Cortex of kidney (tissue), 1 donor: ENCODE measurements at places on chromosomes 7 and 10.

DNA sequence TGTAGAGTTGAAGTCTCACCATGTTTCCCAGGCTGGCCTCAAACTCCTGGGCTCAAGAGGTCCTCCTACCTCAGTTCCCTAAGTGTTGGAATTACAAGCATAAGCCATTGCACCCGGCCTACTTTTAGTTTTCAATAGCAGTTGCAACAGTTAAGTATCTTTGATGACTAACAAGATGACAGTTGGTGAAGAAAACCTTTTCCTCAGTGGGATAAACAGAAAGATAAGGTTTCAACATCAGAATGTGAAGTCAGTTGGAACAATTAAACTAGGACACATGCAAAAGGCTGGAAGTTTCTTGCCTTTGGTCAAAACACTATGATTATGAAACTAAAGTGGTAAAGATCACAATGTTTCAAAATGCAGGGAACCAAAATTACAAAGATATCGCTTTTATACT lies 169.2 kb downstream of the ZNF438 start:
- DNase-seq = no peak

- no peak for DNase-seq
These were observed 2.5 kb downstream of the VSTM4 start for GRCh38 chr10:49112851-49113250.

DNA sequence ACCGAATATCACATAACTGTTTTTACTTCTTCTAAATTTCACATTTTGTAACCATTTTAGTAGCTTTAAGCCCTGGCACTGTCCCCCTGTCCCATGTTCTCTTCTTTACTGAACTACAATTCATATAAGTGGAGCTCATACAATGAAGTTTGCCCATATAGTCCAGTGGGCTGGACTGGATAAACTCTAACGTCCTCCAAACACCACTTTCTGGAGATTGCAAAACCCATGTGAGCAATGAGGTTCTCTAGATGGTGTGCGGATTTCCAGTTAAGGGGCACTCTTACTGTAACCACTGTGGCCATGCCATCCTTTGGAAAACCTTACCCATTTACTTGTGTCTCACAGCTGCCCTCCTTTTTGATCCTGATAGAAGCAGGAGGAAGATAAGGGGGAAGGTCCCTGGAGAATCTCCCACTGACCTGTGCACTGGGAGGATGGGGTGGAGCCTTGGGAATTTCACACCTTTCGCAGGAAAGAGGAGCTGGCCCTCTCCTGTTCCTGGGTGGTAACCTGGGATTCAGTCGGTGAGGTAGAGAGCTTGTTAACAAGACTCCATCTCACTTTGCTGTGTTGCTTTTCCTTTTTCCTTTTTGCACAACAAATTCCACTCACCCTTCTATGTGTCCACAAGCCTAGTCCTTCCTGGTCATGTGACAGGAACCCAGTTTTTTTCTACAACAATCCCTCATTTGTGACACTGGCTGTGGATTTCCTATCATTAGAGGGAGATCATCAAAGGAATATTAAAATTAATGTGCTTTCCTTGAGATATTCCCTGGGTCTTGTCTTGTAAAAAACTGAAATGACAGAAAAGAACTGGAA lies 120.7 kb downstream of the ARID5B start:
- no peak for DNase-seq

DNA sequence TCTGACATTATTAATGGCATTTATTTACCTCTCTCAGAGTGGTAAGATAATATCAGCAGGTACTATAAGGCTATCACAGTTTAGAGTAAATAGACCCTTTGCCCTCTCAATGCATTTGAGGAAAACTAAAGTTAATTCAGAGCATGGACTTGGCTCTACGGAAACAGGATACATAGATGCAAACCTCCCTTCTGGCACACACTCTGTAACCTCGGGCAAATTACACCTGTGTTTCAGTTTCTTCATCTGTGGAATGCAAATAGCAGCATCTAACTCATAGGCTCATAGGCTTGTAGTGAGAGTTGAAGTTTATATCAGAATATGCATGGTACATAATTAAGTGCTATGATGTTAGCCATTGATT lies 5.6 kb downstream of the RAPGEF5 start:
- DNase-seq = no peak

DNA sequence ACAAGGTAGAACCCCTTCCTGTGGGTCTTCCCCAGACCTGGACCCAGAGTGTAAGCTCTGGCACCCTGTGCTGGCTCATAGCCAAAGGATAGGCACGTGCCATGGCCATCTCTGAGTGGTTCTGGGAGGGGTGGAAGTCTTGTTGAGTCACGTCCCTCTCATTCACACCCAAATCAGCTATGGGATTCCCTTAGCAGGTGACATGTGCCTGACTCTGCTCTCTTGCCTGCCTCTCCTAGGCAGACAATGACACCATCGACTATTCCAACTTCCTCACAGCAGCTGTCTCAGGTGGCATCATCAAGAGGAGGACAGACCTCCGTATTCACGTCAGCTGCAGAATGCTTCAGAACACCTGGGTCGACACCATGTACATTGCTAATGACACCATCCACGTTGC lies 59.8 kb downstream of the C10orf120 start:
- DNase-seq = no peak

GRCh38 chr10:209357-209756 lies 74.1 kb downstream of the ZMYND11 start:
- no peak for DNase-seq

DNA sequence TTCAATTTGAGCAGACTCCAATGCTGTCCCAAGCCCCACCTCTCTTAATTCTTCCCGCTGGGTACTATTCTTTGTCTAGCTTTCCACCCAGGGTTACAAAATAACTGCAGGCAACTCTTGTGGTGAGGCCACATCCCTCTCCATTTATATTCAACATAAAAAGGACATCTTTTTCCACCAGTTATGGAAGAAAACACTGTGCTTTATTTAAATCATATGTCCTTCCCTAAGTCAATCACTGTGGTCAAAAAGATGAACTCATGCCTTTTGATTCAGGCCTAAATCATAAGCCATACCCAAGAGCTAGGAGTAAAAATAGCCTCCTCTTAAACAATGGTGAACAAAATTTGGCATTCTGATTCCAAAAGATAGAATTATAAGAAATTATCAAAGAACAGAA lies 386.0 kb downstream of the SEMA3D start:
- DNase-seq = no peak

- no peak for DNase-seq
These were observed 438.3 kb downstream of the PLXDC2 start for GRCh38 chr10:20254497-20254896.

DNA sequence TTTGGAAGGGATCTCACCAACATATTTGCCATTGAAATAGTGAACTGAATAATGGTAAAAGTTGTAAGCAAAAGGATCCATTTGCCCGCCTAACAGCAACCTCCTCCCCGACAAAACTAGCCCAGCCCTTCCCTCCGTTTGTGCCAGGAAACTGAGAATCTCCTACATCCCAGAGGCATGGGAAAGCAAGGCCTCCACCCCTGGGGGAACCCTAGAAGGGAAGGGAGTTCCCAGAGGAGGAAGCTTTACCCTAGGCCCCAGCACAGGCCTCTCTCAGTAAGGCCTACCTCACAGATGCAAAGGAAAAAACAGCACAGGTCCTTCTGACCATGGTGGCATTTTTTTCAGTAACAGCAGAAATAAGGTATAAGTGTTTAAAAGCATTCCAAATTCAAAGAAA lies 229.7 kb downstream of the ELMO1 start:
- DNase-seq = no peak

DNA sequence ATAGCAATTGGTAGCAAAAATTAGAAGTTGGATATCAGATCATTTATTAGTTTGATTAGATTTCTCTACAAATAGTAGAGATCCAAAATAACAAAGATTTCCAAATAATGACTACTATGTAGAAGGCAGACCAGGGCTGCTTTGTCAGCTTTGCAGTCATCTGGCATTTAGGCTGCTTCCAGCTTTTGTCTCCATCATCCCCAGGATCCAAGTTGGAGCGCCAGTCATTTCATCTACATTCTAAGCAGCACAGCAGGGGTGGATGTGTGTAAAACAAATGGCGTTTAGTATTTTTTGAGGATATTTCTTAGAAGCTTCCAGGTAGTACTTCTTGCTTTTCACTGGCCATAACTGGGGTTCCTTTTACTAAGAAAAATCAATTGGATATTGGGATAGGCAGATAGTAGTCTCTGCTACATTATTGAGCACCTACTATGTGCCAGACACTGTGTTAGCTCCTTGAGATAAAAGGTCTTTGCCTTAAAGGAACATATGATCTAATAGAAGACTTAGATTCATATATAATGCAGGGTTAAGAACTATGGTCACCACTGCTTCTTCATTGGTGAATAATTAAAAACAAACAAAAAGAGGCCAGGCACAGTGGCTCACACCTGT lies 41.5 kb downstream of the TPST1 start:
- no peak for DNase-seq

DNA sequence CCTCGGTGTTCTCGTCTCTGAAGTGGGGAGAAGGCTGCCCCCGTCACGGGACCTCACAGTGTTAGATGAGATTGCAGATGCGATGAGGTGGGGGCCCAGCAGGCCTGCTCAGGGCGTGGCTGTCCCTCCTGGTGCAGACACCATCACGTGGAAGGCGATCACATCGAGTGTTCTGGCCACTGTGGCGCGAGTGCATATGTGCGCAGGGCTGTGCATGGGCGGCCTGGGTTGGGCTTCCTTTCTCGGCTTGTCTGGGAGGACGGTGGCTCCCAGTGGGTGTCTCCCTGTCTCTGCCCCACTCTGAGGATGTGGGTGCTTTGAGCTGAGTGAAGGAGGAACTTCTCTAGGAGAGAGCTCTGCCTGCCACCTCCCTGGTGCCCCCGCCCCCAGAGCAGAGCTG lies 83.1 kb downstream of the LHPP start:
- no peak for DNase-seq

DNA sequence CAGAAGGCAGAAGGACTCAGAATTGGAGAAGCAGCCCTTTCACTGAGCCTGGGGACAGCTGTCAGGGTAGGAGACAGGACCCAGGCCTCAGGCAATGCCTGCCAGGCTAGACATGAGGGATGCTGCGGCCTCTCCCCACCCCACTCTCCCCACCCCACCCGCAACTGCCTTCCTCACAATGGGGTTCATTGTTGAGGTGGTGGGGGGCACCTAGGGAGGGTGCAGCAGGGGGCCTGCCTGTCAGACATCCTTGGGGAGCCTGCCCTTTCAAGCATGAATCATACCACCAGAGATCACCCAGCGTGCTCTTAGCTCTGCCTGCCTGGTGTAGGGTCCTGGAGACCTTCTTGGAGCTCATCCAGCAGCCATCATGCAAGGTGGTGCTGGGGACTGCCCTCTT lies at the start of gene C10orf62:
C10orf62 (plus strand) TSS at position 243 of the 400 bp plus-strand sequence. CDS start 177 bp downstream, outside the sequence.
- no peak for DNase-seq

DNA sequence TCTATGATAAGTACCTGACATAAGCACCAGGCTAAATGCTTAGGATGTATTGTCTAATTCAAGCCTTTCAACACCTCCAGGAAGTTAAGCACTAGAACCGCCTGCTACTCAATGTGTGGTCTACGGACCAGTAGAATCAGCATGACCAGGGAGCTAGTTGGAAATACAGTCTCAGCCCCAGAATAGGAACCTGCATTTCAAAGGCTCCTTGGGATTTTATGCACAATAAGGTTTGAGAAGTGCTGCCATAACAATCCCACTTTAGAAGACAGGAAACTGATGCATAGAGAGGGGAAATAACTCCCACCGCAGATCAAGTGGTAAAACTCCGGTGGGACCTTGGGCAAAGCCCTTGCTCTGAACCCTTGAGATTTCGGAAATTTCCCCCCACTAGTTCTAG lies 8.8 kb upstream of the DUSP5 start:
- no peak for DNase-seq

DNA sequence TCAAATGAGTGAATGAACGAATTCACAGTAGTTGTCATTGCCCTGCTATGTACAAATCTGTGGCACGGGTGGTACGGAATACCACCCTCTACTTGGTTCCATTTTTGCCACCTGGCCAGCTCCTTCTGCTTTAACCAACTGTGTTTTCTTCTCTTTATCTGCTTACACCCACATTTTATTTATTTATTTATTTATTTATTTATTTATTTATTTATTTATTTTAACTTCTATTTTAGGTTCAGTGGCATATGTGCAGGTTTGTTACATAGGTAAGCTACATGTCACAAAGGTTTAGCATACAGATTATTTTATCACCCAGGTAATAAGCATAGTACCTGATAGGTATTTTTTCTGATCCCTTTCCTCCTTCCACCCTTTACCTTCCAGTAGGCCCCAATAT lies 42.2 kb upstream of the CAPZA2 start:
- no peak for DNase-seq

DNA sequence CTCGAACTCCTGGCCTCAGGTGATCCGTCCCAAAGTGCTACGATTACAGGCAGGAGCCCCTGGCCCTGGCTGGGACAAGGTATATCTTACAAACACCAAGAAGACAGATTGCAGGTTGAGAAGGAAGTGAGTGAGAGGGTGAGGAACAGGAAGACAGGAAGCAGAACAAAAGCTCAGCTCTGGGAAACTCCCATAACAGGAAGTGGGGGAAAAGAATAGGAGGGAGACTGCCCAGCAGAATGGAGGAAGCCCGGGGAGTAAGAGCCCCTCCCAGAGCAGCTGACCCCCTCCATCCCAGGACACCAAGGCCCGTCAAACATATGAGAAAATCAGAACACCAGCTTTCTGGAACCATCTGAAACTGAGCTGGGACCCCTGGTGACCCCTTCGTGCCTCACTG lies 2.9 kb downstream of the TECPR1 start:
- no peak for DNase-seq

GRCh38 chr7:34191162-34191561 lies 285.8 kb downstream of the BMPER start:
- no peak for DNase-seq

DNA sequence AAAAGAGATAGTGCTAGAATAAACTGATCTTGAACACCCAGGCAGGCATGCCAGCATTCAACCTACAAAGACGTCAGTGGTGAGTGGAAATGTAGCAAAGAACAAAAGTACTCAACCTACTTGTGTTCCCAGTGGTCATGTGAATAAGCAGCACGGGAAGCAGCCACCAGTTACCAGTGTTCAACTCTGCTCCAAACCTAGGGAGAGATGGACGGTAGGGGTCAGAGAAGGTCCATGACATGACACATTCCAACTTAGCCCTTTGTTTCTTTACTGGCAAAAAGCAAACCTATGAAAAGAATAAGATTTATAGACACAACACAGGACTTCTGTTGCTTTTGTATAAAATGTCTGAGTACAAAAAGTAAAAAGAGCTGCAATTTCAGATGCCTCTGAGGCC lies 511.4 kb downstream of the XPNPEP1 start:
- DNase-seq = no peak

DNA sequence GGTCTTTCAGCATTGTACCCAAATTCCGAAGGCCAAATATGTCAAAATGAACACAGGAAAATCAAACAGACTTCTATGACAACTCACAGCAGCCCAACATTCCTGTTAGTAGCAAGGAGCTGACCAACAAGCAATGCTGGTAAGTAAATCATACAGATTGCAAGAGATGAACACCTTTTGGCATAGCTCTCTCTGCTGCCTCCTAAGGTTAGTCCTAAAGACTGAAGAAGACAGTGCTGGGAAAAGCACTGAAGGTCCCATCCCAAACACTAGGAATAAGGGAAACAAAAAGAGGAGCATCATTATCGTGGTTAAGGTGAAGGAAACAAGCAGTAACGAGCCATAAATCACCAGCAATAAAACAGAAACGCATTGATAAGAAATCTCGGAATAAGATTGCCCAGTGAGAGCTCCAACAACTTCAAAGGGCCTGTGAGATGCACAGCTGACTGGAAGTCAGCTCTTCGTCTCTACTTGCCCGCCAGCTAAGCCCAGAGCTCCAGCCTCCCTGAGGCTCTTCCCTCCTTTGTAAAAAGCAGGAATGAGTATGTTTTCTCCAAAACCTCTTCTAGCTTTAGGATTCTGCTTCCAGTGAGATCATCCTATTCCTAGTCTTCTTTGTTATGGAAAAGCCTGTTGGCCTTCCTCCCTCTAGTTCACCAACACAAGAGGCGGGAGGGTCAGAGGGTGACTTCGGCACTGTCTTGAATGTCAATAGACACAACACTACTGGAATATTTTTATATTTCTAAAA lies 15.3 kb downstream of the NUDT5 start:
- no peak for DNase-seq
